Upper lobe of left lung (tissue), 6 donors: ENCODE measurements at places on chromosomes 7 and 10.

DNA sequence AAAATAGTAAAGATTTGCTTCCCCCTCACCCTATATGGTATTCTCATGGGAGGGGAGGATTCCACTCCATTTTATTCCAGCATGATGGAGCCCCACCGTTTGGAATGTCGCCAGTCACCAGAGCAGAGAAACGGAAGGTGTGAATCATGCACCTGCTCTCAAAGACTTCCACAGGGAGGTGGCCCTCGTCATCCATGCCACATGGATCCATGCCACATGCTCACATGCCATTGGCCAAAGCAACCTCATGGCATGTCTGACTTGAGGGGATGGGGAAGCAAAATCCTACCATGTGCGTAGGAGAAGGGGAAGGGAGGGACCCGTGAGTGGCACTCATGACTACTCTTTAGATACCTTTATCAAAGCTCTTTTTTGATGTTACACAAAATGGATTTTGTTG lies 256.0 kb downstream of the SKAP2 start:
- DNase-seq = no peak

GRCh38 chr7:134557391-134557790 lies 8.5 kb downstream of the AKR1B15 start:
- DNase-seq = no peak

- DNase-seq = no peak
Observed at GRCh38 chr7:16651396-16652239, 5.6 kb downstream of the BZW2 start.

- peak; percentile 87 for DNase-seq
Observed at GRCh38 chr7:1055956-1056784, 11.8 kb downstream of the GPR146 start.

DNA sequence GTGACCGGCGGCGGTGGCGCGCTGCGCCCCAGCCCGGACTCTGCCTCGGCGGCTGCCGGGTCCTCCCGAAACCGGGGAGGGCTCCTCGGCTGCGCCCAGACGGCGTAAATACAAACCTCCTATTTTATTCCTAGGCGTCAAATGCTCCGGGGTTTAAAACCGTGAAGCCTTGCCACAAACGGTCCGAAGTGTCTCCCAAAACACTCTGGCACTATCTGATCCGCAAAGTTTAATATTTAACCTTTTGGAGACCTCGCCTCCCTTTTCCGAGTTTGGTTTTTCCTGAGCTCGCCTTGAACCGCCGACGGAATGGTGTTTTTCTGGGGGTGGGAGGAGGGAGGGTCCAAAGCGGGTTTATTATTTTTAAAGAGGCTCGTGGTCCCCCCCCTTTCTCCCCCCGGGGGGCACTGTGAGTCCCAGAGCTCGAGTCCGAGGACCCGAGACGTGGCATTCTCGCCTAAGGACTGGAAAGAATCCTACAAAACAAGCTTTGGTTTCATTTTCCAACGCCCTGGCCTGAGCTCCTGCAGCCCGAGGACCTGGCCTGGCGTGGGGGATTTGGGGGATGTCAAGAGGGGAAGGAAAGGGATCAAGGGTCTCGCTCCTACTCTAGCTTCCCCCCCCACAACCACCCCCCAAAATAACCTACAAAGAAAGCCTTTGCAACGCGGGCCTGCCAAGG lies 1.8 kb downstream of the TNRC18 start:
- peak; percentile 86 for DNase-seq

GRCh38 chr10:107546284-107546683 lies 381.8 kb upstream of the SORCS1 start:
- no peak for DNase-seq

DNA sequence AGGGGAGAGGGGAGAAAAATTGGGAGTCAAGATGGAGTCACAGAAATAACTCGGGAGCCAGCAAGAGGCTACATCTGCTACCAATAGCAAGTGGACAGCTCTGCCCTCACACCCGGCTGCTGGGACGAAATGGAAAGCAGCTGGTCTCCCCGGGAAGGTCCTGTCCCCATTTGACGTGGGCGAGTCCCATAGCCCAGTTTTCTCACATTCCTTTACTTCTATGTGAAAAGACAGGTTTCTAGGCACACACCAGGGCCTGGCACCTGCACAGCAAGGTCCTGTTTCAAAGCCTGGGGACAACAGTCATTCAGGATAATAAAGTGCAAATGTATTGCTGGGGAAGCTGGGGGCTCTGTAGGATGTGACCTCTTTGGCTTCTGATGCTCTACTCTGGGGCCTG lies 162.6 kb downstream of the OAT start:
- no peak for DNase-seq

- DNase-seq = no peak
Observed at GRCh38 chr7:128395748-128396147, 14.0 kb downstream of the IMPDH1 start.

DNA sequence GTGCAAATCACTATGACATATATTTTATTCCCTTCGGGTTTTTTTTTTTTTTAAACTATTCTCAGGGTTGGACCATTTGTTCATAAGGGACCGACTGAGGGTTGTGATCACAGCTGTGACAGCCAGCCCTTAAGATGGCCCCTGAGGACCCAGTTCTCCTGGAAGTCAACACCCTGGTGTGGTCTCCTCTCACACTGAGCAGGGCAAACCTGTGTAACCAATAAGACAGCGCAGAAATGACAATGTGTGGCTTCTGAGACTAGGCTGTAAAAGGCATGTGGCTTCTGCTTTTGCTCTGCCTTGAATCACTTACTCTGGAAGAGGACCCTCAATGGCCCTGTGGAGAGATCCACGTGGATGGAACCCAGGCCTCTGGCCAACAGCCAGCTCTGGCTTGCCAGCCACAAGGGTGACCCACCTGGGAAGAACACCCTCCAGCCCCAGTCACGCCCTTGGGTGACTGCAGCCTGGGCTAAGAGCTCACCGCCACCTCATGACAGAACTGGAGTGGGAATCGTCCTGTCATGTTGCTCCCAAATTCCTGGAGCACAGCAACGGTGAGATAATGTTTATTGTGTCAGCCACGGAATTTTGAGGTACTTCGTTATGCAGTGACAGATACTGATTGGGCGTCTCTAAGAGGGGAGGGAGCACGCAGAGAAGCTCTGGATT lies 127.1 kb downstream of the CLEC2L start:
- DNase-seq = no peak

DNA sequence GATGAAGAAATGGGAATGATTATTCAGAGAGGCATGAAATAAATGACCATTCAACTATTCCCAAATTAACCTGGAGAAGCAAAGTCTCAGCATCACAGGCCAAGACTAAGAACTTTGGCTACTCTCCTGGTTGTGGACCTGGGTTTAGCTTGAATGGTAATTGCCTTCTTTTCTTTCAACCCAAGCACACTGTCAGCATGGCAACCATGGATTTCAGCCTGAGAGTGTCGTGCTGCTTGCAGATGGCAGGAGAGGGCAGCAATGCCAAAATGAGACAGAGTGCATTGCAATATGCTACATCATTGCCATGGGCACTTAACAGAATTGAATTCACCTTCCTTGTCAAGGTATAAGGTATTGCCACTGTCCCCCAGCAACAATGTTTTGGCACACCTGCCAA lies 767.2 kb downstream of the REEP3 start:
- DNase-seq = no peak
